ENCODE measurements at places on chromosomes 1 and 21. TPM values are rescaled to one million over a fixed set of nuclear protein-coding genes. Genes with fewer than 3 reads are reported as not detected.

Gene FCAMR
- not detected for total RNA-seq

Gene ESPN
- 0.24 TPM for total RNA-seq

Gene CRB1
- 0.16 TPM for total RNA-seq

Gene ACTA1
- total RNA-seq: 1,694 TPM

Gene NCF2
- total RNA-seq: 6.7 TPM

Gene PRRX1
- 46.3 TPM for total RNA-seq

Gene URB2
- total RNA-seq: 3.4 TPM

Gene CDC42BPA
- total RNA-seq: 37.2 TPM

Gene NPR1
- 14.6 TPM for total RNA-seq

Gene ARTN
- total RNA-seq: 0.49 TPM

Gene PGLYRP3
- total RNA-seq: not detected

Gene CPTP
- 119 TPM for total RNA-seq

Gene MYOC
- 5.3 TPM for total RNA-seq

Gene CHIA
- total RNA-seq: not detected

Gene KRTAP6-1
- total RNA-seq: not detected

Gene TMEM52
- total RNA-seq: 1.2 TPM

Gene PYCR2
- total RNA-seq: 58.6 TPM

Gene TFF2
- total RNA-seq: not detected

Gene FTCD
- total RNA-seq: 1.2 TPM

Gene COL24A1
- total RNA-seq: 1.6 TPM

Gene SPATA45
- not detected for total RNA-seq

Gene TSPAN1
- total RNA-seq: 1.1 TPM

Gene TMPRSS15
- total RNA-seq: not detected

Gene DTL
- total RNA-seq: 1.3 TPM

Gene OR2AK2
- total RNA-seq: not detected

Gene LRRC38
- 0.38 TPM for total RNA-seq

Gene ENTREP3
- total RNA-seq: 14.5 TPM

Gene GFI1
- 0.08 TPM for total RNA-seq

Gene TGFB2
- total RNA-seq: 1.6 TPM

Gene GRHL3
- not detected for total RNA-seq

Gene FRRS1
- total RNA-seq: 2.8 TPM

Gene CD48
- 2.0 TPM for total RNA-seq

Gene CHRM3
- 0.35 TPM for total RNA-seq

Gene SPATA21
- total RNA-seq: not detected

Gene SYT6
- total RNA-seq: not detected
